ENCODE measurements at places on chromosomes 5 and 9. TPM values are rescaled to one million over a fixed set of nuclear protein-coding genes. Genes with fewer than 3 reads are reported as not detected.

DNA sequence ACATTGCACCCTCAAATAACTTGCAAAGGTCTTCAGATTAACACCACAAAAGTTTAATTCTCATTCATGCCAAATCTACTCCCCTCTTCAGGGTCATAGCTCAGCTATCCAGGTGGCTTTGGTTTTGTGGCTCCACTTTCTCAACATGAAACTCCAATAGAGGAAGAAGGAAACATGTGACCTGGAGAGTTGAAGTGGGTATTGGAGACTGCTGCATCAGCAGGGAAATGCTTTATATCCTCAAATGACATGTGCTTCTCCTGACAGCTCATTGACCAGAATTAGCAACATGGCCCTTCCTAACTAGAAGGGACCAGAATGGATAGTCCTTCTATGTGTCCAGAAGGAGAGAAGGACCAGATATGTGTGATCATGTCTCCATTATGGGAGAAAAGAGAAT is 73.6 kb downstream of the TLR4 start:
- peaks cover 22% of the 10 kb centered on the region for H3K4me1 ChIP-seq
- H3K36me3 ChIP-seq = no peaks in the 10 kb centered on the region
- H3K27ac ChIP-seq = no peak overlapping the region
- peaks cover 28% of the 10 kb centered on the region for H3K27me3 ChIP-seq

DNA sequence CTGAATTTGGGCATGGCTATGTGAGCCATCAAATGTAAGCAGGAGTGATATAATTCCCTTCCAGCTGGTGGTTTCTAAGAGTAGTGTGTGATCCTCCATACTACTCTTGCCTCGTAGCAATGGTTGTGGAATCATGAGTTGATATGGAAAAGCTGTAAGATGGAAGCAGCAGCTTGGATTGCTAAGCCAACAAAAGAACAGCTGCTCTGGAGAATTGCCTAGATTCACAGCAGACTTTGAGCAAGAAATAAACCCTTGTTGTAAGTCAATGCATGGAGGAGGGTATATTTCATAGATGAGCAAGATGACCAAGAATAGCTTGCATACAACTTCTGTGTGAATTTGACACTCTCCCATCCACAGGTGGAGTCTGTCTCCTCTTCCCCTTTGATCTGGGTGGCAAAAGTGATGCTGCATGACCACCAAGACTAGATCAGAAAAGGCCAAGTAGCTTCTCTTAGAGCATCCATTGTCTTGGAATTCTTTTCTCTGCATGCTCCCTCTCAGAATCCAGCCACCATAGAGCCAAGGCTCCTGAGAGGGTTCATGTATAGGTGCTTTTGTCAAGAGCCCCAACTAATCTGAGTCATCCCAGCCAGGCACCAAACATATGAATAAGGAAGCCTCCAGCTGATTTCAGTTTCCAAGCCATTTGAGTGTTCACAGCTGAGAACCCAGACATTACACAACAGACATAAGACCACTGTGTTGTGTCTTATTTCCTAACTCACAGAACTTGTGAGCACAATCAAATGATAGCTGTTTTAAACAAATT is 79.0 kb downstream of the PRLR start:
- no peaks in the 10 kb centered on the region for H3K4me1 ChIP-seq
- H3K4me3 ChIP-seq = no peak overlapping the region
- H3K27ac ChIP-seq = no peak overlapping the region

DNA sequence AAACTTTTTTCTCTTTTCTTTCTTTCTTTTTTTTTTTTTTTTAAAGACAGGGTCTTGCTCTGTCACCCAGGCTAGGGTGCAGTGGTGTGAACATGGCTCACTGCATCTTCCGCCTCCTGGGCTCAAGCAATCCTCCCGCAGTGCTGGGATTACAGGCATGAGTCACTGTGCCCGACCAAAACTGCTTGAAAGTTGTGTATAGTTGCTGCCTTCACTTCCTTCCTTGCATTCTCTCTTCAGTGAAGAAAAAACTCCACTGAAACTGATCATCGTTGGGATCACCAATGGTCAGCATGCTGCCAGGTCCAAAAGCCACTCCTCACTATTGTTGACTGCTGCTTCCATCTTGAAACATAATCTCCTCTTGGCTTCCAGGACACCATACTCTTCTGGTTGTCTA is 66.6 kb upstream of the CTNNA1 start:
- no peaks in the 10 kb centered on the region for H3K4me1 ChIP-seq
- no peak for DNase-seq
- H3K27ac ChIP-seq = no peak overlapping the region
- peaks cover 33% of the 10 kb centered on the region for H3K27me3 ChIP-seq
- no peak overlapping the region for H3K4me3 ChIP-seq
- peaks cover 19% of the 10 kb centered on the region for H3K36me3 ChIP-seq

DNA sequence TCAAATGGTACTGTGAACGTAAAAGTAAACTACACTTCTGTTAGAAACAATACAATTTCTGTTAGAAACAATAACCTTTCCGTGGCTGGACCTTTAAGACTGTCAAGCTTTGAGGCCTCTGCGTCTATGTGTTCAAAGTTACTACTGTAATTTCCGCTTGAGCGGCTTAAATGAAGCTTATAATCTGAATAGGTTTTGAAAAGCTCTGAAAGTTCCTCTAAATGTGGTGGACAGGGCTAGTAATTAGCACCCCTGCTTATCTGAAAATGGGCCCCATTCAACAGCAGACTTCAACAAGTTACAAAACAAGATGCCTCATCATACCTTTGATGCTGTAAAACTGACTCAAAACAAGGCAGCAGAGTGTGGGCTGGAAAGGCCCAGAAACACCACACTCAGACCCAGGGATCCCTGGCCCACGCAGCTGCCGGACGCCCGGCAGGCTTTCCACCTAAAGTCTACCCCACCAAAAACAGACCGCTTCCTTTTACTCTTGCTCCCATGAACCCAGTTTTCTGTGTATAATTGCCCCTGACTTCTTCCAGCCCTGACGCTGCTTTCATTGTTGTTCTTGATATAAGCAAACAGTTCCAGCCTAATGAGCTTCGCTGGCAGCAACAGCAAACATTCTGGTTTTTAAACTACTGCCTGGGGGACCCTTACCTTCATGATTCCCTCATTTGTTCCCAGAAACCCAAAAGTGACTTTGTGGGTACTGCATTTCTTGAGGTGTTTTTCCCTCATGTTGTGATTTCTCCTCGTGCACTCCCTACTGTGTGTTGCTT is 66.7 kb downstream of the TLE1 start:
- no peaks in the 10 kb centered on the region for H3K27me3 ChIP-seq
- H3K27ac ChIP-seq = no peak overlapping the region
- DNase-seq = no peak
- H3K4me1 ChIP-seq = peaks cover 34% of the 10 kb centered on the region
- H3K36me3 ChIP-seq = no peaks in the 10 kb centered on the region
- no peak overlapping the region for H3K4me3 ChIP-seq

DNA sequence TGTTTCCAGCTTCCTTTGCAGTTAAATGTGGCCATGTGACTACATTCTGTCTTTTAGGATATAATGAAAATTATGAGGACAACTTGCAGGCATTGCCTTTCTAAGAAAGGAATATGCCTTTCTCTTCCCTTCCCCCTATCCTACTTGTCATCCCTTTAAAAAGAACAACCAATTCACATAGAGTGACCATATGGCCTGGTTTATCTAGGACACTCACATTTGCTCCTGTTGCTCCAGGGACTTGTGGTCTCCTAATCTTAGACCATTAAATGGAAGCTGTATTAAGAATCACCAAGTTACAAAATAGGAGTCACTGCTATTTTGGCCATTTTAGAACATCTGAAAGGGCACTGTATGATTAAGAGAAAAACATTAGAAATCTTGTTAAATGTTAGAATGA is 520.3 kb downstream of the DTWD2 start:
- H3K4me3 ChIP-seq = no peak overlapping the region
- DNase-seq = no peak
- H3K27ac ChIP-seq = no peak overlapping the region
- no peaks in the 10 kb centered on the region for H3K4me1 ChIP-seq

DNA sequence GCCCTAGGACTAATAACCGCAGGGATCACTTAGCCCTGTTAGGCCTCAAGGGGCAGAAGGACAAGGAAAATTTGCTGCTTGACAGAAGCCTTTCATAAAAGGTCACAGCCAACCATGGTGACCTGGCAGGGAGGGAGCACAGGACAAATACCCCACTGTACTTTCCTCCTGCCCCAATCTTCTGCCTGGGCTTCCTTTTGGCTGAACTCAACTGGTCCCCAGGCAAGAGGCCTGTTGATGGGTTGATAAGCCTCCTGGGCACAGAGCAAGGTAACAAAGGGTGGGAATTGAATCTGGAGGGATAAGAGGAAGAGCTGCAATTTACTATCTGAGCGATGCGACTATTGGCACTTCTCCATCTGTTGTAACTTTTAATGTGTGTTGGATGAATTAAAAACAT is 392.9 kb downstream of the RASEF start:
- DNase-seq = no peak
- no peaks in the 10 kb centered on the region for H3K27me3 ChIP-seq
- H3K4me1 ChIP-seq = no peaks in the 10 kb centered on the region
- H3K27ac ChIP-seq = no peak overlapping the region
- H3K36me3 ChIP-seq = no peaks in the 10 kb centered on the region
- no peak overlapping the region for H3K4me3 ChIP-seq

GRCh38 chr5:168176251-168176650 is 115.2 kb upstream of the WWC1 start:
- H3K36me3 ChIP-seq = no peaks in the 10 kb centered on the region
- H3K27me3 ChIP-seq = no peaks in the 10 kb centered on the region
- DNase-seq = no peak
- no peaks in the 10 kb centered on the region for H3K4me1 ChIP-seq
- no peak overlapping the region for H3K4me3 ChIP-seq
- H3K27ac ChIP-seq = no peak overlapping the region

DNA sequence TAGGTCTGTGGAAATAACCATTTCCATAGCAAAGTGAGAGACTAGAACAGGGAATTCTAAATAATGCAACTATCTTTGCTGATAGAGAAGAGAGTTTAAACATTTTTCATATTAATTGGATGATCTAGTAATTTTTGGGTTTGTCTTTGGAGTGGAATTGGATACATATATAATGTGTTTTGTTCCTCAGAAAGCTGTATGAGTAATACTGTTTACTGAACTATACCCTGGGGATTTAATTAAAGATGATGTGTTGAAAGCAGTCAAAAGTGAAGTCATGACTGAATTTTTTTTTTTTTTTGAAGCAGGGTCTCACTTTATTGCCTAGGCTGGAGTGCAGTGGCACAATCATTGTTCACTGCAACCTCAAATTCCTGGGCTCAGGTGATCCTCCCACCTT is 17.9 kb downstream of the FER start:
- no peak overlapping the region for H3K4me3 ChIP-seq
- H3K27me3 ChIP-seq = no peaks in the 10 kb centered on the region
- DNase-seq = no peak
- H3K36me3 ChIP-seq = no peaks in the 10 kb centered on the region
- H3K4me1 ChIP-seq = peaks cover 17% of the 10 kb centered on the region

GRCh38 chr9:123488722-123489321 is 132.8 kb downstream of the CRB2 start:
- no peak overlapping the region for H3K27ac ChIP-seq
- H3K4me1 ChIP-seq = peaks cover 2% of the 10 kb centered on the region
- no peaks in the 10 kb centered on the region for H3K27me3 ChIP-seq
- no peaks in the 10 kb centered on the region for H3K36me3 ChIP-seq
- DNase-seq = peak; percentile 15
- no peak overlapping the region for H3K4me3 ChIP-seq

DNA sequence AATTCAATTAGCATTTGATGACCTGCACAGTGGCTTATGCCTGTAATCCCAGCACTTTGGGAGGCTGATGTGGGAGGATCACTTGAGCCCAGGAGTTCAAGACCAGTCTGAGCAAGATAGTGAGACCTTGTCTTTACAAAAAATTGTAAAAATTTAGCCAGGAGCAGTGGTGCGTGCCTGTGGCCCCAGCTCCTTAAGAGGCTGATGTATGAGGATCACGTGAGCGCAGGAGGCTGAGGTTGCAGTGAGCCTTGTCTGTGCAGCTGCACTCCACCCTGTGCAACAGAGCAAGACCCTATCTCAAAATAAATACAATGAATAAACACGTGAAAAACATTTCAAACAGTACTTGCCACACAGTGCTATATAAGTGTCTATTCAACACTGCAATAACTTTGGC is 4.2 kb downstream of the ABCA1 start:
- H3K36me3 ChIP-seq = no peaks in the 10 kb centered on the region
- H3K4me1 ChIP-seq = peaks cover 14% of the 10 kb centered on the region
- no peak overlapping the region for H3K4me3 ChIP-seq
- H3K27me3 ChIP-seq = peaks cover 20% of the 10 kb centered on the region
- no peak for DNase-seq

DNA sequence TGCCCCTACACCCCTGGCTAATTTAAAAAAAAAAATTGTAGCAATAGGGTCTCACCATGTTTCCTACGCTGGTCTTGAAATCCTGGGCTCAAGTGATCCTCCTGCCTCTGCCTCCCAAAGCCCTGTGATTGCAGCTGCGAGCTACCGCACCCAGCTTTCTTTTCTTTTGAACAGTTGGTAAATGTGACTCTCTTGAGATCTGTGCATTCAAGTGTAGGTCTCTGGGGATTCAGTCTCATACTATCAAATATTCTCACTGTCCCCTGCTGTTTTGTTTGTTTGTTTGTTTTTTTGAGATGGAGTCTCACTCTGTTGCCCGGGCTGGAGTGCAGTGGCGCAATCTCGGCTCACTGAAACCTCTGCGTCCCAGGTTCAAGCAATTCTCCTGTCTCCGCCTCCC is 42.3 kb upstream of the CXXC5 start:
- H3K4me1 ChIP-seq = peaks cover 7% of the 10 kb centered on the region
- H3K27me3 ChIP-seq = no peaks in the 10 kb centered on the region
- H3K4me3 ChIP-seq = no peak overlapping the region

DNA sequence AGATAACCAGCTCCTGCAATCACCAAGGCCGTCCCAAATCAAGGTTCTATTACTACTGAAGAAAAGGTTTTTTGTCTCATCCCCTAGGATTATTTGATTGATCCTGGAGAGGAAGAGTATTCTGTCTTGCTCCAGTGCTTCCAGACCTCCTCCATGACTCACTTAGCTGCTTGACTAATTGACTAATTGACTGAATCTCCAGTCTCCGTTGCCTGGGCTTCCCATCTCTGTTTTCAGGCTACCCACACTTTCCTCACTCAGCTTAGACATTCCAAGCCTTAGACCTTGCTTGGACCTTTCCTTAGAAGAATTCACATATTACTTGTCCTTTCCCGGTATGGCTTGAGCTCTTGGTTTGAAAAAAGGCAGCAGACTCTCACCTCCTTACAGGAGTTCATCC is 60.6 kb downstream of the FRMD3 start:
- peaks cover 12% of the 10 kb centered on the region for H3K4me1 ChIP-seq
- peaks cover 11% of the 10 kb centered on the region for H3K36me3 ChIP-seq
- no peak overlapping the region for H3K27ac ChIP-seq
- peaks cover 2% of the 10 kb centered on the region for H3K27me3 ChIP-seq

DNA sequence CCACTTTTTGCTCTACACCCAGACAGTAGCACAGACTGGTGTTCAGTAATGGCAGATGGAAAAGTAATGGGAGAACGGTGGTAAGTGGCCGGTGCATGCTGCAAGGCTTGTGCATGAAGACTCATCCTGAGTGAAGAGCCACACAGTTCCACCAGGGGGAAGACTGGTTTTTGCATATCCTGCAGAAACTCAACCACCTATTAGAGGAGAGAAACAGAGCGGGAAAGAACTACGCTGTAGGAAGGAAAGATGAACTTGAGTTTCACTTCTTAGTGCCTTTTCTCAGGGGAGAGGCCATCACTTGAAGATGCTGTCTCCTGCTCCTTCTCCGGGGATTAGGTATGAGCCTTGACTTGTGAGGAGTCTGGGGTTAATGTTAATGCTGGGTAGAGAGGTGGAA is 9.4 kb upstream of the PRSS3 start:
- H3K4me1 ChIP-seq = no peaks in the 10 kb centered on the region
- no peak overlapping the region for H3K4me3 ChIP-seq
- no peak for DNase-seq
- H3K27me3 ChIP-seq = peaks cover 11% of the 10 kb centered on the region

EPB41L4B gene
- total RNA-seq = 0.14 TPM

CDKN2A gene
- total RNA-seq = 3.9 TPM
